Naive B cell (primary cell): ENCODE measurements at places on chromosomes 7 and 10.
A peak's percentile ranks its signal among the peaks of the same experiment; 100 is the strongest.

DNA sequence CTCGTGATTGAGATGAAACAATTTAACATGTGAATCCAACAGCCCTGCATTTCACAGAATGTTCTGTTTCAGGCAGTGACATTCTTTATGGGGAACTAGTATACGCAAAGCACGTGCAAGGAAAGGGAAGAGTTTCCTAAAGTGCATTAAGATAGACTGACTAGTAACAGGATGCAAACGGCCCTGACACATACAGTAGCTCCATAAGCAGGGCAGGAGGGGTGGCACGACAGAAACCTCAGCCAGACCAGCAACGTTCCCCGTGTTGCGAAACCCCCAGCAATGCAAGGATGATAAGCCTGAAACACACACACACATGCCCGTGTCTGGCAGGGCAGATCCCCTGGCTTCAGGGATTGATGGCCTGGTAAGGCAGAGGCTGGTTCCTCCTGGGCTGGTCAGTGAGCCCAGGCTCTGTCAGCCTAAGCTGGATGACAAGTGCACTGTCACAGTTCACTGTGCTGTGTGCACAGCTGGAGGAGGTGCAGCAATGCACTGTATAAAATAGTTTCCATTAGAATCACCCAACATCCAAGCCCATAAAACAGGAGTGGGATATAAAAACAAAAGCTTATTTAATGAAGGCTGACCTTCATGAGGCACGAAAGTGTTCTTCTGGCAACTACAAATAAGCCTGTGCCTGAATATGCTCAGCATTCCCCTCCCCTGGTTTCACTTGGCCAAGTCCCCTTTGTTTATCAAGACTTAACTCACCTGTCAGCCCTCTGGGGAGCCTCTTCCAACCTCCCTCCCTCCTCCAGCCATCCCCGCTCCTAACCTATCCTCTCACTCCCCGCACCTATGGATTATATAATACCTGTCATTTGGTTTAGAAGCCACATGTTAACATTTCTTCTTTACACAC, 88.8 kb downstream of the GSAP start:
- H3K27ac ChIP-seq: no peak overlapping the region
- peaks cover 22% of the 10 kb centered on the region for H3K36me3 ChIP-seq
- no peak for DNase-seq
- peaks cover 52% of the 10 kb centered on the region for H3K4me1 ChIP-seq
- H3K4me3 ChIP-seq: no peak overlapping the region

DNA sequence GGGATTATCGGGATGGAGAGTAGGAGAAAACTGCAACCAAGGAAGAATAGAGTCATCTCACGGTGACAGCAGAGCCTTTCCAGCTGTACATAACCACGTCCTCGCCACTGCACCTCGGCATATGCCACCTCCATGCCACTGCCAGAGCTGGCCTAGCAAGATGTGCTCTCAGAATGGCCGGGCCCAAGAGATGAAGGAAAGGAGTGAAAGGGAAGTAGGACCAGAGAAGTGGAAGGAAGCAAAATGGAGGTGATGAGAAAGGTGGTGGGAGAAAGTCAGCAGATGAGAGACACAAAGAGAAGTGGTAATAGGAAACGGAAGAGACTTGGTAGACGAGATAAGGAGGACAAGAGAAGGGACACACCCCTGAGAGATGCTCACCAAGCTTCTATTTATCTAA, 8.0 kb upstream of the CALU start:
- H3K27ac ChIP-seq: no peak overlapping the region
- peaks cover 14% of the 10 kb centered on the region for H3K27me3 ChIP-seq
- peaks cover under 1% of the 10 kb centered on the region for H3K4me1 ChIP-seq
- DNase-seq: no peak

GRCh38 chr7:31776616-31777015, 89.6 kb downstream of the PPP1R17 start:
- H3K36me3 ChIP-seq: no peaks in the 10 kb centered on the region
- H3K27me3 ChIP-seq: peaks cover 7% of the 10 kb centered on the region
- DNase-seq: no peak
- no peak overlapping the region for H3K4me3 ChIP-seq

DNA sequence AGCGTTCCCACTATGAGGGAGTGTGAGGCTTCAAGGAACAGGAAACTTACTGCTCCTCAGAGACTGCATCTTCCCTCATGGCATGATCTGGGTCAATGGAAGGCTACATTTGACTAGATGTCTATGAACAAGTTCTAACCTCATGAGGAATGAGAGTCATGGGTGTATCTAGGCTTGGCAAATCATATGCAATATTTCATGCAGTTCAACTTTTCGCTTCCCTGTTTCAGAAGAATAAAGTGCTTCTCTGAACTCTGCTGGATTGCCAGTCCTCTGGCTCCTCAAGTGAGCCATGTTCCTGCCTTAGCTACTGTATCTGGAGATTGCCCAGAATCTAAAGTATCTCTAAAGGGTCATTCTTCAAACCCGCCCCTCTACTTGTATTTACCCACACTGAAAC, 54.3 kb upstream of the SEMA3A start:
- no peak overlapping the region for H3K4me3 ChIP-seq
- H3K36me3 ChIP-seq: no peaks in the 10 kb centered on the region
- H3K27me3 ChIP-seq: no peaks in the 10 kb centered on the region
- no peaks in the 10 kb centered on the region for H3K4me1 ChIP-seq
- H3K27ac ChIP-seq: no peak overlapping the region

GRCh38 chr10:78460204-78460603, 426.5 kb downstream of the RPS24 start:
- no peaks in the 10 kb centered on the region for H3K4me1 ChIP-seq
- H3K27me3 ChIP-seq: peaks cover 31% of the 10 kb centered on the region
- no peak for DNase-seq
- no peak overlapping the region for H3K27ac ChIP-seq
- H3K36me3 ChIP-seq: no peaks in the 10 kb centered on the region

GRCh38 chr10:81405399-81405798, 469.6 kb upstream of the NRG3 start:
- no peak overlapping the region for H3K4me3 ChIP-seq
- no peak for DNase-seq
- H3K36me3 ChIP-seq: no peaks in the 10 kb centered on the region
- no peak overlapping the region for H3K27ac ChIP-seq
- no peaks in the 10 kb centered on the region for H3K27me3 ChIP-seq
- no peaks in the 10 kb centered on the region for H3K4me1 ChIP-seq

DNA sequence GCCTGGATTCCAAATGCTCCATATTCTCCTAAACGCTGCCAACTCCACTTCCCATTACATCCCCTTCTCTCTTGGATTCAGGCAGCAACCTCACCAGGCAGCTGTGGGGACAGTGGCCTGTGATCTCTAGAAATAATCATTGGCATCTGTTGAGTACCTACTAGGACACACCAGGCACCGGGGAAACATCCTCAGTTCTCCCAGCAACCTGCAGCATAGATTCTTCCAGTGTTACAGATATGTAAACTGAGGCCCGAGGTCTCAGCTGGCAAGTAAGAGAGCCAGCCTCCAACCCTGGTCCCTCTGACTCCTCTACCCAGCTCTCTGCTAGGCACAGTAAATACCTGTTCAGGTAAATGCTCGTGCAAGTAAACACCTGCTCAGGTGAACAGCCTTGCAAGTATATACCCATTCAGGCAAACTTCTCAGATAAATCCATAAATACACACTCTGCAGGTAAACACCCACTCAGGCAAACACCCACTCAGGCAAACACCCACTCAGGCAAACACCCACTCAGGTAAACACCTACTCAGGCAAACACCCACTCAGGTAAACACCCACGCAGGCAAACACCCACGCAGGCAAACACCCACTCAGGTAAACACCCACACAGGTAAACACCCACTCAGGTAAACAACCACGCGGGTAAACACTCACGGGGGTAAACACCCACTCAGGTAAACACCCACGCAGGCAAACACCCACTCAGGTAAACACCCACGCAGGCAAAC, 18.7 kb downstream of the ASB13 start:
- no peak overlapping the region for H3K4me3 ChIP-seq
- peak overlapping the region; percentile 67 for H3K27ac ChIP-seq
- DNase-seq: no peak
- peaks cover 8% of the 10 kb centered on the region for H3K36me3 ChIP-seq

- no peak overlapping the region for H3K4me3 ChIP-seq
- H3K27me3 ChIP-seq: no peaks in the 10 kb centered on the region
- no peaks in the 10 kb centered on the region for H3K36me3 ChIP-seq
- DNase-seq: no peak
- no peak overlapping the region for H3K27ac ChIP-seq
Measured at GRCh38 chr10:56357018-56357417, 4.0 kb downstream of the ZWINT start.

DNA sequence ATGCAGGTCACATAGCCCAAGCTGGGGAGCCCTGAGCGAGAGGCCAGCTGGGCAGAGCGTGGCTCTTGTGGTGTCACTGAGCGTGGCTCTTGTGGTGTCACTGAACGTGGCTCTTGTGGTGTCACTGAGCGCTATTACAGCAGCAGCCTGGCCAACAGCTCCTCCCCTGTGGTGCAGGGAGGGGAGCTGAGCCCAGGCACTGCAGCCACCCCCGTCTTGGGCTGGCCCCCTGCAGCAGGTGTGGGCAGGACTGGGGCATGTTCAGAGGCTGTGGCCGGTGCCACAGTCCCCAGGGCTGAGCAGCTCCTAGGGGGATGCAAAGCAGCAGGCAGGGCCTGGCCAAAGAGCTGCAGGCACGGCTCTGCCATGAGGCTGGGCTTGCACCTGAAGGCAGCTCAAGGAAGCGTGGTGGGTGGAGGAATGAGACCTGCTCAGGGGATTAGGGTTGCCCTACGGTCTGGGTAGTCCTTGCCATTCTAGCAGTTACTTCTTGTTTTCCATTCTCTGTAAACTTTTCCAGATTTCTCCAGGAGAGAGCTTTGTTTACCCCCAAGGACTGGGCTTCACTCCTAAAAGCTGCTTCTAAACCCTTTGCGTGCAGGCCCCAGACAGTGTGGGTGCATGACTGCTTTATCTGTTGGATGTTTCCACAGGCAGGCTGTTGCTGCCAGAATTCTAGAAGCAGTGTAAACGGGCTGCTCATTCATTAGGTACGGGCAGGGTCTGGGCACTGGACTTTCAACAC, 29.2 kb downstream of the ZNF783 start:
- no peaks in the 10 kb centered on the region for H3K36me3 ChIP-seq
- H3K4me3 ChIP-seq: no peak overlapping the region
- no peaks in the 10 kb centered on the region for H3K27me3 ChIP-seq
- no peak overlapping the region for H3K27ac ChIP-seq
- H3K4me1 ChIP-seq: peaks cover 12% of the 10 kb centered on the region

GRCh38 chr7:81839708-81840369, 70.0 kb upstream of the HGF start:
- no peaks in the 10 kb centered on the region for H3K27me3 ChIP-seq
- no peaks in the 10 kb centered on the region for H3K36me3 ChIP-seq
- H3K27ac ChIP-seq: no peak overlapping the region

- no peaks in the 10 kb centered on the region for H3K4me1 ChIP-seq
- no peak overlapping the region for H3K4me3 ChIP-seq
- no peak overlapping the region for H3K27ac ChIP-seq
- DNase-seq: no peak
- no peaks in the 10 kb centered on the region for H3K36me3 ChIP-seq
Measured at GRCh38 chr7:120709972-120710320, 148.0 kb downstream of the TSPAN12 start.

DNA sequence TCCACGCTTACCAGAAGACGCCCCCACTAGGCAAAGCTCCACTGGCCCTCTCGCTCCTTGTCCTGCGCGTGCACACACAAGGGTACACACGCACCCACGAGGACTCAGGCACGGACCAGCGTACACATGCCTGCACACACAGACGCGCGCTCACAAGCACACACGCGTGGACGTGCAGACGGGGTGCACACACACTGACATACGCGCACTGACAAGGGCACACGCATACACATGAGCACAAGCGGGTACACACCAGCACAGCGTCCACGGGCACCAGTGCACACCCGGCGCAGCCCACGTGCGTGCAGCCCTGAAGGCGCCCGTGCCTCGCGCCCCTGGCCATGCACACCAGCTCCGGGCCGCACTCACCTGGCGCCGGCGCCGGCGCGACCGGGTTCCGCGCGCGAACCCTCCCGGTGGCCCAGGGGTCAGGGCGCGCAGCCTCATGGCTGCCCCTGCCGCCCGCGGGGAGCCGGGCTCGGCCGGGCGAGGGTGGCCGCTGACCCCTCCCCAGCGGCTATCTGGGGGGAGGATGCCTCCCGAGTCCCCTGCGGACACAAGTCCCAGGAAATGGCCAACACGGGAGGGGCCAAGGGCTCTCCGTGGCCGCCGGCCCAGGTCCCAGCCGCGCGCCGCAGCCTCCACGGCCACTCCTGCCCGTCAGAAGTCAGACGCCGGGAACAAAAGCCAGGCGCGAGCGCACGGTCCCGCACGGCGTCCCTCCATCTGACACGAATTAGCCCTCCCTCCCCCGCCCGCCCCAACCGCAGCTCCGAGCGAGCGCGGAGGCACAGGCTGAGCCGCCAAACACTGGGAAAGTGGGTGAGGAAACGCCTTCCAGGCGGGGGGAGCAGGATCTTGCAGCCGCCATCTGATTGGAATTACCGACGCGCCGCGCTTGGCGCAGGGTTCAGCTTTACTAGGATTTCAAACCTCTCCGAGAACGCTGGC, 45.0 kb downstream of the TNS3 start:
- DNase-seq: no peak
- H3K4me1 ChIP-seq: peaks cover 11% of the 10 kb centered on the region
- H3K27me3 ChIP-seq: peaks cover 17% of the 10 kb centered on the region

- H3K4me3 ChIP-seq: no peak overlapping the region
- H3K27me3 ChIP-seq: no peaks in the 10 kb centered on the region
- no peak overlapping the region for H3K27ac ChIP-seq
- no peaks in the 10 kb centered on the region for H3K36me3 ChIP-seq
- H3K4me1 ChIP-seq: no peaks in the 10 kb centered on the region
- no peak for DNase-seq
Measured at GRCh38 chr10:106967452-106967851, 197.1 kb downstream of the SORCS1 start.

GRCh38 chr10:12592967-12593366, 243.6 kb downstream of the CAMK1D start:
- no peak for DNase-seq
- H3K27me3 ChIP-seq: no peaks in the 10 kb centered on the region
- H3K36me3 ChIP-seq: peaks cover 16% of the 10 kb centered on the region
- H3K4me1 ChIP-seq: peaks cover 66% of the 10 kb centered on the region
- no peak overlapping the region for H3K4me3 ChIP-seq

- H3K4me3 ChIP-seq: peak overlapping the region; percentile 66
- H3K27ac ChIP-seq: peak overlapping the region; percentile 90
- H3K36me3 ChIP-seq: no peaks in the 10 kb centered on the region
- peaks cover 57% of the 10 kb centered on the region for H3K4me1 ChIP-seq
- no peaks in the 10 kb centered on the region for H3K27me3 ChIP-seq
Measured at GRCh38 chr10:71735709-71736569, 16.4 kb upstream of the C10orf105 start.

DNA sequence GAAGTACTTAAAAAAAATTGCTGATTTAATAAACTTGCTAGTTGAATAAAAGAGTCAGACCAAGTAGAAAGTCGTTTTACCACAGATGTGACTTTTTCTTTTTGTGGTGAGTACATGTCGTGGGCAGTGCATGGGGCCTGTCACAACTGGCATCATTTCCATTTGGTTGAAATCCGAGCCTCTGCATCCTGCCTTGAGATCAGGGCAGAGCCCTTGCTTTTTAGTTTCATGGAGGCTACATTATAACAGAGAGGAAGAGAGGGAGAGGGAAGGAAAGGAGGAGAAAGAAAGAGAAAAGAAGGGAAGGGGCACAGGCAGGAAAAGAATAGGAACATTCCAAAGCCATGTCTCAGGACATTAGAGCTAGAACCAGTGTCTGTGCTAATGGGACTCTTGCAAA, 20.4 kb upstream of the INSYN2A start:
- H3K4me3 ChIP-seq: no peak overlapping the region
- no peak overlapping the region for H3K27ac ChIP-seq
- no peaks in the 10 kb centered on the region for H3K4me1 ChIP-seq

- DNase-seq: no peak
- no peak overlapping the region for H3K4me3 ChIP-seq
- no peak overlapping the region for H3K27ac ChIP-seq
- no peaks in the 10 kb centered on the region for H3K36me3 ChIP-seq
- no peaks in the 10 kb centered on the region for H3K27me3 ChIP-seq
Measured at GRCh38 chr7:102319671-102320070, 33.0 kb downstream of the SH2B2 start.
